ENCODE measurements at places on chromosomes 1 and 21.

GRCh38 chr21:46189213-46189958, 5.1 kb upstream of the SPATC1L start:
- DNase-seq = no peak

DNA sequence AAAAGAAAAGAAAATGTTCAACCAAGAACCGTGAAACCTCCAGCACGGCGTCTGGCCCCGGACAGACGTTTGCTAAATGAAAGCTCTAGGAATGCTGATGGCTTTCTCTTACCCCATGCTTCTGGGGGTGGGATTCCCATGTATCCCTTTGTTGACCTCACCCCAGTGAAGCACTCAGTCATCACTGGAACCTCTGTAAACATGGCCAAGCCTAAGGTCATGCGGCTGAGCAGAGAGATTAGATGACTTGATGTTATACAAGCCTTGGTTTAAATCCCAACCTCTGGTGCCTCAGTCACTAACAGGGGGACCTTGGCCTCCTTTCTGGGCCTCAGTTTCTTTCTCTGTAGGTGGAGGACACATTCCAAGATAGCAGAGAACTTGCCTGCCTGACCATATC, 2.8 kb upstream of the MYOM3 start:
- no peak for DNase-seq

DNA sequence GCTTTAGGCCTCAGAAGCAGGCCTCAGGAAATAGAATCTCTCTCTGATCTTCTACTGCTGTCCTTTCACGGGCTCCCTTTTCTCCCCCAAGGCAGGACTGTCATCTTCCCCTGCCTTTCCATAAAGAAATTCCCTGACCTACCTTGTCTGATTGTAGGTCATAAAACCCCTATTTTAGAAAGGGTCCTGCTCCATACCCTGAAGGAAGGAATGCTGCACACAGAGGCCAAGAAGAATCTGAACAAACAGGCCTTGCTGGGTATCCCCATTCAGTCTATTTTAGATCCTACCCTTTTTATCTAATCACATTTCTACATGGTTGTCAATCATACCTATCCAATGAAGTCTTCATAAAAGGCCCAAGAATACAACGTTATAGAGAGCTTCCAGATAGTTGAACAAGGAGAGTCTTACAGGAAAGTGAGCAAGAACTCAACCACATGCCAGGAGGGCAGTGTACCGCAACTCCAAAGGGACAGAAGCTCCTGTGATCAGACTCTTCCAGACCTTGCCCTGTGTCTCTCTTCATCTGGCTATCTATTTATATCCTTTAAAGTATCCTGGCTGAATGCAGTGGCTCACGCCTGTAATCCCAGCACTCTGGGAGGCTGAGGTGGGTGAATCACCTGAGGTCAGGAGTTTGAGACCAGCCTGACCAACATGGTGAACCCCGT, 93.1 kb downstream of the SLC16A1 start:
- no peak for DNase-seq

GRCh38 chr1:47759251-47759935, 237.8 kb downstream of the TRABD2B start:
- no peak for DNase-seq

- DNase-seq = no peak
Observed at GRCh38 chr1:31396633-31397351, 16.2 kb upstream of the SERINC2 start.

DNA sequence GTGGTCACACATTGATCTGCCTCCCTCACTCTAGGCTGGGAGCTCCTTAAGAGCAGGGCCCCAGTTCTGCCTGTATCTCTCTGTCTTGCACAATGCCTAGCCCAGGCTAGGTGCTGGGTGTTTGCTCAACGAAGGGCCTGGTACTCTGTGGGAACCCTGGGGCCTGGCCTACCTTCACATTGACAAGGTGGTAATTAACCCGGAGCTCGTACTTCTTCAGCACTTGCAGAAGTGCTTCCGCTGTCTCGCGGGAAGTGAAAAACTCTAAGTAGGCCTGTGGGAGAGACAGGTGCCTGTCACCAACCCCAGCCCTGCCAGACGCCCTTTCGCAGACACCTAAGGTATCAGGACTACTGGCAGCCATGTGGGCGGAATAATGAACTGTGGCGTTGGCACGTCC, 13.7 kb downstream of the MTHFR start:
- DNase-seq = no peak

- DNase-seq = no peak
Observed at GRCh38 chr1:144101397-144102045, 129.7 kb upstream of the FAM72C start.

DNA sequence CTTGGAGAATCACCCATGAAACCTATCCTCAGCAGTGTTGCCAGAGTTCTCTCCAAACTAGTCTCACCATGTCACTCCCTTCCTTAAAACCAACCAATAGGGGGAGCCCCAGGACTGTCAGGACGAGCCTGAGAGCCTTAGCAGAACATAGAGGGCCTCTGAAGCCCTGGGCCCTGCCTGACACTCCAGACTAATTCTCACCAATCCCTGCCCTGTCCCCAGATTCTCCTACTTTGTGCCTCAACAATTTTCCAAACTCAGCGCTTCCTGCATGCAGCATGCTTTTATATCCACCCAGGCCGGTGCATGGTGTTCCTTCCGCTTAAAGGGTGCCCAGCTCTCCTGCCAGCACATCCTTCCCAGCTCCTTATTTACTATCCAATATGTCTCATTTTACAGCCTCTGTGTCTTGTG, 42.7 kb downstream of the HSD3B1 start:
- no peak for DNase-seq

DNA sequence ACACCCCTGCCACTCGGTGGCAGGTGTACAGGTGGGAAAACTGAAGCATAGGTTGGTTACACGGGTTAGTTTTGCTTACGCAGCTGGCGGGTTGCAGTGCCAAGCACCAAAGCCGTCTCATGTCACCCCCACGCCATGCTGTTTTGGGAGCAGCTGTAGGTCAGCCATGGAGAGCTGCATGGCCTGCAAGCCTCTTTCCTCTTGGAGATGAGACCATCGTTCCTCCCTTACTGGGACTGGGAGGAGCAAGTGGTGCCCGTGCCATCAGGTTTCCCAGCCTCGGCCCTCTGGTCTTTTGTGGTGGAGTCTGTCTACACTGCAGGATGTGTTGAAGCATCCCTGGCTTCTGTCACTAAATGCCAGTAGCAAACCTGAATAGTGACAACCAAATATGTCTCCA, 46.9 kb downstream of the AJAP1 start:
- no peak for DNase-seq

GRCh38 chr21:15240848-15241247, 176.0 kb upstream of the NRIP1 start:
- no peak for DNase-seq

DNA sequence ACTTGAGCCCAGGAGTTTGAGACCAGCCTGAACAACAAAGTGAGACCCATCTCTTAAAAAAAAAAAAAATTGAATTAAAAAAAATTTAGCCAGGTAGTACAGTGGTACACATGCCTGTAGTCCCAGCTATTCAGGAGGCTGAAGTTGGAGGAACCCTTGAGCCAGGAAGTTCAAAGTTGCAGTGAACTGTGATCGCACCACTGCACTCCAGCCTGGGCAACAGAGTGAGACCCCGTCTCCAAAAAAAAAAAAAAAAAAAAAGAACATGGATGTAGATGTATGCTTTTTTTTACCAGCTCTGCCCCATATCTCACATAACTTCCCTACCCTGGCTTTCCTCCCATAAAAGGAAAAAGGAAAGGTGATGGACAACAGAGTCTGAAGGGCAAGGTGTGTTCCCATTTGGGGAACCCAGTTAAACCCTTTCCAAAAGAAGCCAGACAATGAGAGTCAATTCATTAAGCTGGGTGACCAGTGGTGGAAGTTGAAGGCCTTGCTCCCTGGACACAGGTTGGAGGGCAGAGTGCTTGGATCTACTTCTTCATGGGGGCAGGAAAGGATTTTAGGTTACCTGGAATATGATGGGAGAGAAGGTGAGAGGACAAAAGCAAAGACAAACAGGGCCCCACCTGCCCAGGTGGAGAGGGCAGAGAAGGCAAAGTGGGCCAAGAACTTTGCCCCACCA, 2.9 kb downstream of the KRTCAP2 start:
- DNase-seq = no peak

DNA sequence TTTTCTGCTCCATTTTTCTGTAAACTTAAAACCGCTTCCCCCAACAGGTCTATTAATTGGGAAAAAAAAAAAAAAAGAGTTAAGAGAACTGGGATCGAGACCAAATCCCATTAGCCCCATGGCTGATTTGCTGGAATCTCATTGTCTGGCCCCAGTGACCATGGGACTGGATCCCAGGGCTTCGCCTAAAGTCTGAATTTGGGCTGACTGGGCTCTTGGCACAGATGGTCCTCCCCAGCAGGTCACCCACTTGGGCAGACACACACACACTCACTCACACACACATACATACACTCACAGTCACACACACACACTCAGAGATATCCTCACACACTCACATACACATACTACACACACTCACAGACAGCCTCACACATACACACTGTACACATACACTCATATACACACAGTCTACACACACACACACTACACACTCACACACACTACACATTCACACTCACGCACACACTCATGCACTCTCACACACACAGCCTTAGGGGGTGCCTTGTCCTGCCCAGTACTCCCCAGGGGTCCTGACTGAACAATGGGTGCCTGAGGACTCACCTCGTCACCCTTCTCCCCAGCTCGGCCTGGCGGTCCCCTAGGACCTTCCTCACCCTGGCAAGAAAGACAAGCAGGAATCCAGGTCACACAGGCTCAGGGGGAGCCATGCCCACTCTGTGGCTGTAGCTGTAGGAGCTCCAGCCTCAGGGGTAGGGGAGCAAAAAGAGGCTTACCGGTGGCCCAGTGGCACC, 7.5 kb downstream of the COL9A2 start:
- DNase-seq = no peak

- no peak for DNase-seq
Observed at GRCh38 chr1:211343607-211344006, 17.0 kb downstream of the TRAF5 start.

- no peak for DNase-seq
Observed at GRCh38 chr1:243394601-243395464, 139.0 kb downstream of the SDCCAG8 start.

- DNase-seq = peak; percentile 61
Observed at GRCh38 chr1:44786138-44786840, 1.7 kb downstream of the BEST4 start.

- DNase-seq = no peak
Observed at GRCh38 chr1:1227386-1227785, 4.4 kb downstream of the SDF4 start.

DNA sequence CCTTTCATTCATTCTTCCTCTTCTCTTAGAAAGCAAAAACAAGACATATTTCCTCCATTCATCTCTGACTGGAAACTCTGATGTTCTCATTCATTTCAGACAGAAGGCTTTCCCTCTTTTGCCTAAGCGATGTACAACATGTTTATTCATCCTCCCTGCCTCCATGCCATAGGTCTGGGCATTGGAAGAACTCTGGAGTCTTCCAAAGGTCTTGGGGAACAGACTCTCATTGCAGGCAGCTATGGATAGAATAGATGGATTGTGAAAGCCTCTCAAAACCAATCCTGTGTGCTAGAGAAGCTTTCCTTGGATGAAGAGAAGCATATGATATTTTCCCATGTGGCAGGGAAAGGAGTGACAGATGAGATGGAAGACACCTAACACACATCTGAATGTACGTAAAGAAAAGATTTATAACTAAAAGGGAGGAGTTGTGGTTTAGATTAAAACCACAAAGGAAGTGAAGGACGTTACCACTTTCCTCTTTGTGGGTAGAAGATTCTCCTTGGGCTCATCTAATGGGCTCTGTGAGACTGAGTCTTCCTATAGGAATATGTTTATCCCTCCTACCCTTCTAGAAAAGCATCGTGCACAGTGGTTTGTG, 38.7 kb downstream of the BCL9 start:
- no peak for DNase-seq

DNA sequence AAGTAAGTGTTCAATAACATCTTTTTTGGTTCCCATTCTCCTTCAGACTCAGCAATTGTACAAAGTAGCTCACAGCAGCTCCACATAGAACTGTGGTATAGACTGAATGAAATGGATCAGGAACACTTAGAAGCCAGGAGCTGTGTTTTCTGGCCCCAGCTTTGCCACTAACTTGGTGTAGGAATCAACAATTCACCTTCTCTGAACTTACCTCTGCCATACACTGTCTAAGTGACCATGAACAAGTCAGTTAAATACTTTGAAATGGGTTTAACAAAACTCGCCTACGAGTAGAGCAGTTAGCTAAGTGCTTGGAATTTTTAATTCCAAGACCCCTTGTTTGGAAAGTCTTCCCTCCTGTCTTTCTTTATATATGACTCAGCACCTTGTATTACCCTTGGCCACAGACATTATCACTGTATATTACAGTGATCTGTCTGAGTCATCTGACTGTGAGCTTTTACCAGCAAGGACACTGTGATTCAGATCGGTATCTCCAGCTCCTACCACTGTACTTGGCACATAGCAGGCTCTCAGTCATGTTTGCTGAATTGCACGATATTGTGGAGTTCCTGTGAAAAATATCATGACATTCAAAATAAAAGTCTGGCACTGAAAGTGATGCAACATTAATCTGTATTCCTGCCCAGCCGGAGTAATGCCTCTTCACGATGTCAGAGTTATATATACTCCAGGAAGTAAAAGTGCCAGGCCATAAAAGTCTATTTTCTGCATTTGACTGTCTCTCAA, 101.7 kb upstream of the BEND5 start:
- DNase-seq = no peak

- no peak for DNase-seq
Observed at GRCh38 chr1:228828151-228828550, 92.9 kb downstream of the RHOU start.

GRCh38 chr1:74504933-74505512, 7.4 kb downstream of the LRRC53 start:
- no peak for DNase-seq

DNA sequence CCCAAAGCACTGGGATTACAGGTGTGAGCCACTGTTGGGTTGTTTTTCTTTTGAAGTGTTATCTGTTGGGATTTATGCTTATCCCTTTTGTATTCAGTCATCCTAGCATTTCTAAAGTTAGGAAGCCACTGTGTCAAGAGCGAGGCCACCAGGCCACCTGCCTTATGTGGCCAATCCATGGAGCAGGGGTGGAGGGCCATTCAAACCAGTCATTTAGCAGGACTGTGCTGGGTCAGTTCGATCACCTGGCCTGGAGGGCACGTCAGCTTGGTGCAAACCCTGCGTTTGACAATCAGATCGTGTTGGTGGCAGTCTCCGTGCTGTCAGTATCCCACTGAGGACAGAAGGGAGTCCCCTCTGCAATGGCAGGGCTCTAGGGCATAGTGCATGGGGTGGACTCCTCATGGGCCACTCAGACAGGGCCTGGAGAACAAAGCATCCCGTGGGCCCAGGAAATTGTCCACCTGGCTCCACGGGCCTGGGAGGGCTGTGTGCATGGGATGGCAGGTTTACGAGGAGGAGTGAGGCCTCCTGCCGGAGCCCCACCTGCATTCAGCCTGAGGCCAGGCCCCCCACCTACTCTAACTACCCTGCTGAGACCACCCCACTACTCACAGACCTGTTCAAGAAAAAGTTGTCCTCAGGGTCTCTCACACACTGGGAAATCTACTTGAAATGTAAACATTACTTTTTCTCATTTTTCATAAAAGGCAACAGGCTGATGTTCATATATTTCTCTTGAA, 242.3 kb downstream of the SDCCAG8 start:
- DNase-seq = no peak

DNA sequence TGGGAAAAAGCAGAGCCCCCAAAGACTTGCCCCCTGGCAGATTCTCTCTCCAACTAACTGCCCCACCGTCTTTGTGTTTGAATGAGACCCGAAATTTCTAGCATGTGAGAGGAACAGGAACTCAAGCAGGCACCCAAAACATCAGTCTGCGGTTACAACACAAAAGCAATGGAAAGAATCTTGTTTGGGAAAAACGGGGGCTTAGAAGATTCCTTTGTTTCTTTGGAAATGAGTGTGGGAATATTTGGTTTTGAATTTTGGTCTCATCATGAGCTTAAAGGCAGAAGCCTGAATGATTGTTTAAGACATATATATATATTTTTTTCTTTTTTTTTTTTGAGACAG, 188.9 kb upstream of the TMEM51 start:
- DNase-seq = no peak

Data from stimulated activated CD4-positive, alpha-beta T cell treated with anti-CD3 and anti-CD28 coated beads, Interleukin-1b, Interleukin-23, amount 100 ng/mL, for 1 hour (primary cell).